ENCODE measurements at places on chromosomes 3 and 15.

DNA sequence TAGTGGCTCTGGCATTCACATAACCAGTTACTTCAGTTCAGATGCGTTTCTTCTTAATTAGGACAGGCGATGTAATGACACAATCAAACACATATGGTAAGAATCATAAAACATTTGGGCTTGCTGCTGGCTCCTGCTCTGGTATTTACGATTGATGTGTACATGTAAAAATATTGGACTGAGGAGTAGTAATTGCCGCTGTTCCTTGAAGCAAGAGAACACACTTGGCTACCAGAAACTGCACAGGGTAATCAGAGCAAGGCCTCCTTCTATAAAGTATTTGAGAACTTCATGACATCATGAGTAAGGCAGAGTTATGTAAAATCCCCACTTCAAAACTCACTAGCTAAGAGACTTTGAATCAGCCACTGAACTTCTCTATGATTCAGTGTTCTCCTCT is 158.1 kb downstream of the SSR3 start:
- DNase-seq: no peak

DNA sequence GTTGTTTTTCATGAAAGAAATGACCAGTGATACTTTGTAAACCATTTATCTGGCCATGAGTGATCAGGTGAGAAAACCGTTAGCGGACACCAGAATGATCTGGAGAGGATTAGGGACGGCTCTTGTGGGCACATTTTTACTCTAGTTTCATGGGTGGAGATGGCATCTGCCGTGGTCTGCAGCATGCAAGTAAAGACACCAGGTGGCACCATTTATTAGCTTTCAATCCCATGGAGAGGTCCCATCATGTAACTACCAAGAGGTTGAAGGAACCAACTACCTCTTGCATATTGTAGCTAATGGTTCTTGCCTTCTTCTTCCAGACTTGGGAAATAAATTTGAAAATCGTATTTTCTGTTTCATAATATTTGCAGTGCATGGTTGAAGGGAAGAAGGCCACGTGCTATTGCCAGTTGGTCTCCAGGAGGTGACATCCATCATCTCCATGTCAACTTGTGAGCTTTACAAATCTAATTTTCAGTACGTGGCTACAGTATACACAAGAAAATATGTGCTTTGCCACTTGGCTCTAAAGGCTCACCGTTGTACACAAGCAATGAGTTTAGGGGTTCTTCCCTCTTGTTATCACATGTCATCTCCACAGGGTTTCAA is 1.5 kb upstream of the MAPKBP1 start:
- DNase-seq: no peak

DNA sequence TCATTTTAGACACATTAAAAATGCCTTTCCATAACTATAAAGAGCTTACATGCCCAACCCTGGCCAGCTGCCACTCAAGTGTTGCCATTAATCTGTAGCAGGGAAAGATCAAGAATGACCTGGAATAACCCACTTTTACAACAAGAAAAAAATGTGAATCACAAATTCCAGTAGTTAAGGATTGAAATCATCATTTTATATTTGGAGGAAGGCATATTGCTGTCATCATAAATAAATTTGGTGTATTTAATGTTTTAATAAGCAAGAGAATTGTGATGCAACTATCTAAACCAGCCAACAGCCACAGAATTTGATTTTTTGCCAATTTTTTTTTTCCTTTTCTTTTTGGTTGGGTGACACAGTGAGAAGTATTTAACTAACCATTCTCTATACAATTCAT is 240.0 kb upstream of the SEMA6D start:
- no peak for DNase-seq

DNA sequence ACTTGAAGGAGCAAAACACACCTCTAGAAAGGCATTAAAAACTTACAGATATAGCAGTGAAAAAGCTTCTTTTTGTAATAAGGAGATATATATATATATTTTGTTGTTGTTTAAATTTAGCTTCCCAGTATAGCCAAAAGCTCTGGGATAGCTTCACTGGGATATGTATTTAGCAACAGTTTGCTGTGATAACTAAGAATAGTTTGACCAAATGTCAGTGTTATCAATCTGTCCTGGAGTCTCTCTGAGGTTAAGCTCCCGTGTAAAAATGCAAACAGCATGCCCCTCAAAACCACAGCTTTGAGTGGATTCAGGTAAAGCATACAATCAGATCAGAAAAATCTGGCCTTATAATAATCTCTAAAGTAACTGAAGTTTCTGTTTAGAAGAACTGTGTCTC is 2.9 kb downstream of the CADPS start:
- DNase-seq: no peak

- DNase-seq: no peak
These were observed 46.0 kb downstream of the RPL39L start for GRCh38 chr3:187093320-187093719.

GRCh38 chr3:130748981-130749380 is 2.4 kb upstream of the PIK3R4 start:
- DNase-seq: no peak

Data from activated naive CD8-positive, alpha-beta T cell treated with anti-CD3 and anti-CD28 coated beads, Interleukin-2, amount 50 U/mL, for 16 hours (primary cell).